ENCODE measurements at places on chromosomes 1 and 21. TPM values are rescaled to one million over a fixed set of nuclear protein-coding genes. Genes with fewer than 3 reads are reported as not detected.
A peak's percentile ranks its signal among the peaks of the same experiment; 100 is the strongest.

FLG2 gene
- total RNA-seq = not detected

DNA sequence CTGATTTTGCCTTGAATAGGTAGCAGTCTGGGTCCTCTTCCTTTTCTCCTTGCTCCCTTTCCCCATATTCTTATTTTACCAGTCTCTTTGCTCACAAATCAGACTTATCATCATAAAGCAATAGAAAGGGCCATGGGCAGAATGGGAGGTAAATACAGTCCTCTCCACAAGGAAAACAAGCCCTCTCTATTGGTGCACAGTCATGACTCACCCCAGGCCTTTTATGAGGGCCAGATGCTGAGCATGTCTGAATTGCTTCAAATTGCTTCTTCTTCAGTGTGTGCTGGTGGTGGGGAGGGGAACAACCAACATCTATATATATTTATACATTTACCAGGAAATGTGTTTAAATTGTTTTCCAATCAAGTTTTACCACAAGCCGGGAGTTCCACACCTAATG lies 75.2 kb downstream of the GFI1 start:
- no peaks in the 10 kb centered on the region for H3K27me3 ChIP-seq
- H3K36me3 ChIP-seq = no peaks in the 10 kb centered on the region
- H3K4me1 ChIP-seq = no peaks in the 10 kb centered on the region
- no peak for DNase-seq
- no peak overlapping the region for H3K27ac ChIP-seq
- H3K4me3 ChIP-seq = no peak overlapping the region

GRCh38 chr1:205142102-205142469 lies 20.3 kb upstream of the RBBP5 start:
- DNase-seq = no peak
- no peaks in the 10 kb centered on the region for H3K27me3 ChIP-seq
- H3K4me3 ChIP-seq = no peak overlapping the region
- no peaks in the 10 kb centered on the region for H3K36me3 ChIP-seq
- no peaks in the 10 kb centered on the region for H3K4me1 ChIP-seq
- no peak overlapping the region for H3K27ac ChIP-seq

- no peak overlapping the region for H3K4me3 ChIP-seq
- no peaks in the 10 kb centered on the region for H3K36me3 ChIP-seq
- no peak for DNase-seq
- H3K4me1 ChIP-seq = no peaks in the 10 kb centered on the region
These were observed 1609.8 kb downstream of the AMY1C start for GRCh38 chr1:105359457-105359856.

GRCh38 chr1:57683037-57683942 lies 259.4 kb upstream of the DAB1 start:
- no peaks in the 10 kb centered on the region for H3K27me3 ChIP-seq
- H3K4me1 ChIP-seq = no peaks in the 10 kb centered on the region
- H3K27ac ChIP-seq = no peak overlapping the region
- H3K4me3 ChIP-seq = no peak overlapping the region
- no peaks in the 10 kb centered on the region for H3K36me3 ChIP-seq

DNA sequence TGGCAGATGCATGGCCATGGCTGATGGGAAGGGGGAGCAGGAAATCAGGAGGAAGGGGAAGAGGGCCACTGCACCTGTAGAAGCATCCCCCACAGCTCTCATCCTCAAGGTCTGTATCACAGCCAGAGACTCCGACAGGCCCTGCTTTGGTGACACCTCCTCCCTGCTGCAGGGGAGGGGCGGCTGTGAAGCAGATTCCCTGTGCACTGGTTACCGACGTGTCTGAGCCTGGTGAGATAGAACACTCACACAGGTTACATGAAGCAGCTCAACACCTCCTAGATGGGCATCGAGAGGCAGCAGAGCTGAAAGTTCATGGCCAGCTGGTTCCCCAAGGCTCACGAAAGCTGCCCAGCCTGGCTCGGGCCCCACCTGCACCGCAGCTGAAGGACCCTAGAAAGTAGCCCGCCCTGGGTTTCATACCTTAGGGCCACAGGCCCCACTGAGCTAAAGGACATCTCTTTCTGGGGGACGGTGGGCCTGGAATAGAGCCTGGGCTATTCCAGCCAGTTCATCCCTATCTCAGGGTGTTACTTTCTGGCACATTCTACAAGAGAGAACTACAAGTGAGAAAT lies 30.2 kb upstream of the AJAP1 start:
- H3K4me1 ChIP-seq = no peaks in the 10 kb centered on the region
- DNase-seq = no peak

DNA sequence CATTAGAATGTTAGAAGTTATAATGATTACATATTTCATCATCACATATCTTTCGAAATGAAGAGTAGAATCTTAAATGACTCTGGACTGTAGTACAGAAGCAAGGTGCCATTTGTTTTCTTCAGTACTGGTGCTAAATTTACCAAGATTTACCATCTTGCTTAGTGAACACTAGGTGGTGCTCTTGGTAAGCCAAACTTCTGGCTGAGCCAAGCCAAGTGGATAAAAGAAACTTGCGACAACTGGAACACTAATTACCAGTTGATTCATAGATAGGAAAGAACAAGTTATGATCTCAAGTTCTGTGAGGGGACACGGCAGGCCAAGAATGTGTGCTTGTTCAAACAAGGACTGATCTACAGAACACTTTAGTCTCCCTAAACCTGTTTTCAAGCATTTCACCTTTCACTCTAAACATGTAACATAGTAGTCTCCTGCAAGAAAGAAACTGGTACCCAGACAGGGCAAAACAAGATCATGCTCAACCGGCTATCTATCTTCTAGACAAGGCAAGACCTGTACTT lies 19.8 kb downstream of the SPRTN start:
- H3K36me3 ChIP-seq = no peaks in the 10 kb centered on the region
- H3K27me3 ChIP-seq = no peaks in the 10 kb centered on the region
- no peak overlapping the region for H3K4me3 ChIP-seq
- H3K27ac ChIP-seq = no peak overlapping the region
- DNase-seq = no peak
- H3K4me1 ChIP-seq = no peaks in the 10 kb centered on the region

TAF12 gene
- total RNA-seq = 36.2 TPM

DNA sequence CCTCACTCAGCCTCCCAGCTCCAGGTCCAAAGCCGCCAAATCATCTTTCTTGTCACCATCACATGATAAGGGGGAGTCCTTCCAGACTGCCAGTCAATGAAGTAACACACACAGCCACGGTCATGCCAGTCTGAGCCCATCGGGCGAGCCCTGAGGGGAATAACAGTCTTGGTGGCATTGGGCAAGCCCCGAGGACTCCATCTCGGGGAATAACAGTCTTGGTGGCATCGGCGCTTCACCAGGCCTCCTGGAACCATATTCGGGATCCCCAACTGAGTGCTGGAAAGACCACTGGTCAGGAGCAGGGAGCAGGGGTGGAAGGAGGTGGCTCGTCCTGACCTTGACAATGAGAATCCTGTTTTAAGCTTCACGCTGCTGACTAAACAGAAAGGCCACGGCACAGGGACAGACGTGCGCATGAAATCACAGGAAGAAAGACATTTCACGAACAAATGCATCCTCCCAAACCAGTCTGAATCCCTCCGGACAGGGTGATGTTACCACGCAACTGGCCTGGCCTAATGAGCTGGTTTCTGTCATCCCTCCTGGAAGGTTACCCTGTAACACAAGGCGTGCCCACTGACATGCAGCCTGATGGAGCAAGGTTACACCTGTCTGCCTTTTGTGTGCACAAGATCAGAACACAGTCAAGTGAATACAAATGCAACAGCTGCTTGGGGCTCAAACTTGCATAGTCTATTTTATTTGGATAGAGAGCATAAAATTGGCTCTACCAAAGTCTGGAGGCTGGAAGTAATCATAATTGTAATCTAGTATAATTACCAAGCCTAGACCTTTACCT lies 517.4 kb downstream of the KIF26B start:
- no peaks in the 10 kb centered on the region for H3K27me3 ChIP-seq
- H3K4me3 ChIP-seq = no peak overlapping the region
- H3K27ac ChIP-seq = no peak overlapping the region
- no peaks in the 10 kb centered on the region for H3K36me3 ChIP-seq

- H3K27me3 ChIP-seq = no peaks in the 10 kb centered on the region
- no peaks in the 10 kb centered on the region for H3K36me3 ChIP-seq
- peak overlapping the region; percentile 77 for H3K27ac ChIP-seq
- H3K4me3 ChIP-seq = no peak overlapping the region
- no peaks in the 10 kb centered on the region for H3K4me1 ChIP-seq
These were observed 35.2 kb downstream of the HIVEP3 start for GRCh38 chr1:41883507-41883906.

- H3K27ac ChIP-seq = no peak overlapping the region
- H3K4me1 ChIP-seq = no peaks in the 10 kb centered on the region
- no peak for DNase-seq
- no peaks in the 10 kb centered on the region for H3K36me3 ChIP-seq
- H3K27me3 ChIP-seq = no peaks in the 10 kb centered on the region
These were observed 43.7 kb upstream of the LRRC7 start for GRCh38 chr1:69524015-69524414.

SERTAD4 gene
- total RNA-seq = 0.80 TPM

GRCh38 chr1:87176087-87176486 lies 152.6 kb upstream of the LMO4 start:
- no peak overlapping the region for H3K4me3 ChIP-seq
- no peak overlapping the region for H3K27ac ChIP-seq
- H3K27me3 ChIP-seq = no peaks in the 10 kb centered on the region
- no peaks in the 10 kb centered on the region for H3K4me1 ChIP-seq
- no peak for DNase-seq
- no peaks in the 10 kb centered on the region for H3K36me3 ChIP-seq

GRCh38 chr1:153490272-153491051 lies 30.0 kb upstream of the S100A7 start:
- H3K36me3 ChIP-seq = no peaks in the 10 kb centered on the region
- no peak overlapping the region for H3K4me3 ChIP-seq
- DNase-seq = peak; percentile 92
- peaks cover 7% of the 10 kb centered on the region for H3K4me1 ChIP-seq
- peak overlapping the region; percentile 89 for H3K27ac ChIP-seq
- H3K27me3 ChIP-seq = no peaks in the 10 kb centered on the region

SH3BGR gene
- total RNA-seq = 6.3 TPM

GRCh38 chr1:54408147-54409066 lies 2.2 kb upstream of the SSBP3 start:
- no peak for DNase-seq
- H3K27ac ChIP-seq = peak overlapping the region; percentile 87
- H3K27me3 ChIP-seq = no peaks in the 10 kb centered on the region
- H3K36me3 ChIP-seq = no peaks in the 10 kb centered on the region

DNA sequence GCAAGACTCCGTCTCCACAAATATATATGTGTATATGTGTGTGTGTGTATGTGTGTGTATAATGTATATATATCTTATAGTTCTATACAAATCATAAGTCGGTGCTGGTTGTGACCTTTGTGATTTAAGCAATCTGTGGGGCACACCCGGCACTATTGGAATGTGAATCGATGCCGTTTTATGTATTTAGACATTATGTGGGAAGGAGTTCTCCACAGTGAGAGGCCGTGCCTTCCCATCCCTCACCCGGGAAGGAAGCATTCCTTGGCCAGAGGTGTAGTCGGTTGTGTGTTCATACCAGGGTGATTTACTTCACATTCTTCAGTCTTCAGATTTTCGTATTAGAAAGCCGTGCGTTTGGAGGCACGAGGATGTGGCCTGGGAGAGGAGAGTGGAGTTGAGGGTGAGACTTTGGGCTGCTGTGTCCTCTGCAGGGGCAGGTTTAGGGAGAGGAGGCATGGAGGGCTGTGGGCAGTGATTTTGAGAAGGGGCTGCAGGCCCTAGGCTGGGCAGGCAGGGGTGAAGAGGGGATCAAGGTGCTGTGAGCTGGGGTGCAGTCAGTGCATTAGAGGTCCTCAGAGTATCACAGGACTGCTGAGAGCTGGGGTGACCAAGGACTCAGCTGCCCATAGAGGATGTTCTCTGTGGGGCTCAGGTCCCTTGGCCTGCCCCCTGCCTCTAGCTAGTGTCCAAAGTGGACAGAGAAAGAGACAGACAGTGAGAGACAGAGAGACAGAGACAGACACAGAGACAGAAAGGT lies 57.7 kb downstream of the TRIM11 start:
- H3K4me3 ChIP-seq = no peak overlapping the region
- no peaks in the 10 kb centered on the region for H3K36me3 ChIP-seq
- H3K27me3 ChIP-seq = no peaks in the 10 kb centered on the region
- H3K4me1 ChIP-seq = no peaks in the 10 kb centered on the region
- no peak overlapping the region for H3K27ac ChIP-seq

GRCh38 chr21:27036736-27037301 lies 69.9 kb upstream of the ADAMTS5 start:
- no peaks in the 10 kb centered on the region for H3K36me3 ChIP-seq
- no peaks in the 10 kb centered on the region for H3K4me1 ChIP-seq
- no peaks in the 10 kb centered on the region for H3K27me3 ChIP-seq
- H3K27ac ChIP-seq = no peak overlapping the region
- no peak for DNase-seq
- no peak overlapping the region for H3K4me3 ChIP-seq

- H3K27ac ChIP-seq = no peak overlapping the region
- no peak overlapping the region for H3K4me3 ChIP-seq
- DNase-seq = no peak
- H3K36me3 ChIP-seq = no peaks in the 10 kb centered on the region
- peaks cover 3% of the 10 kb centered on the region for H3K27me3 ChIP-seq
These were observed 94.6 kb upstream of the CASZ1 start for GRCh38 chr1:10891091-10891490.

- no peaks in the 10 kb centered on the region for H3K36me3 ChIP-seq
- H3K27ac ChIP-seq = no peak overlapping the region
- no peak overlapping the region for H3K4me3 ChIP-seq
These were observed 4.7 kb downstream of the MR1 start for GRCh38 chr1:181038399-181038873.

FAM177B gene
- 1.4 TPM for total RNA-seq

OLIG1 gene
- total RNA-seq = not detected

- H3K36me3 ChIP-seq = no peaks in the 10 kb centered on the region
- DNase-seq = no peak
- no peaks in the 10 kb centered on the region for H3K4me1 ChIP-seq
- H3K4me3 ChIP-seq = no peak overlapping the region
- H3K27ac ChIP-seq = peak overlapping the region; percentile 55
These were observed 62.3 kb downstream of the NID1 start for GRCh38 chr1:236002572-236002971.

- no peaks in the 10 kb centered on the region for H3K36me3 ChIP-seq
- no peak overlapping the region for H3K27ac ChIP-seq
- H3K4me3 ChIP-seq = no peak overlapping the region
- no peaks in the 10 kb centered on the region for H3K27me3 ChIP-seq
These were observed 47.4 kb downstream of the PTPRC start for GRCh38 chr1:198686069-198686728.

DNA sequence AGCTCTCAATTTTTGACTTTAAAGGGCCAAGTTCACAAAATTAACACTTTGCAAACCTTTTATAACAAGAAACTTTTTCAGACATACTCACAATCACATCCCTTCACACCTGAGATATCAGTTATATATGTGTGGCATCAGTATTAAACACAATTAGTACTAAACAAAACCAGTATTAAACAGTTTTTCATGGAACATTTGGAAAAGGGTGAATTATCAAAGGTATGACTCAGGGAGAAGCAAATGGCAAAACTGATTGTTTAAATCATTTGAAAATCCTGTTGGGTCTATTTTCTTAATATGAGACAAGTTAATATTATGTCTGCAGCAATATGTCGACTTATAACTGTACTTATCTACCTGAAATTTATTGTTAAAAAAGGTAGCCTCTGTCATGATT lies 587.3 kb downstream of the NEGR1 start:
- H3K27ac ChIP-seq = no peak overlapping the region
- H3K4me3 ChIP-seq = no peak overlapping the region
- no peak for DNase-seq
- no peaks in the 10 kb centered on the region for H3K36me3 ChIP-seq
- no peaks in the 10 kb centered on the region for H3K27me3 ChIP-seq
- H3K4me1 ChIP-seq = no peaks in the 10 kb centered on the region

PPP2R5A gene
- 85.5 TPM for total RNA-seq

GRCh38 chr1:100700586-100700985 lies 19.0 kb upstream of the VCAM1 start:
- no peaks in the 10 kb centered on the region for H3K4me1 ChIP-seq
- no peak overlapping the region for H3K4me3 ChIP-seq
- H3K27ac ChIP-seq = no peak overlapping the region
- no peak for DNase-seq

Measured in breast epithelium (tissue), 4 donors.